WTC11 (cell line): ENCODE measurements at places on chromosomes 7 and 10. TPM values are rescaled to one million over a fixed set of nuclear protein-coding genes. Genes with fewer than 3 reads are reported as not detected.

- no peak for DNase-seq
Measured at GRCh38 chr7:142636751-142637150, 112.5 kb upstream of the PRSS1 start.

- DNase-seq: peak; percentile 47
Measured at GRCh38 chr7:87628780-87629569, 777 bp downstream of the RUNDC3B start.

- DNase-seq: peak; percentile 85
Measured at GRCh38 chr7:100489824-100490223, 6.1 kb downstream of the NYAP1 start.

GRCh38 chr10:62812672-62813439, 3.3 kb downstream of the EGR2 start:
- no peak for DNase-seq

- no peak for DNase-seq
Measured at GRCh38 chr10:87064651-87065050, 30.0 kb downstream of the GLUD1 start.

DNA sequence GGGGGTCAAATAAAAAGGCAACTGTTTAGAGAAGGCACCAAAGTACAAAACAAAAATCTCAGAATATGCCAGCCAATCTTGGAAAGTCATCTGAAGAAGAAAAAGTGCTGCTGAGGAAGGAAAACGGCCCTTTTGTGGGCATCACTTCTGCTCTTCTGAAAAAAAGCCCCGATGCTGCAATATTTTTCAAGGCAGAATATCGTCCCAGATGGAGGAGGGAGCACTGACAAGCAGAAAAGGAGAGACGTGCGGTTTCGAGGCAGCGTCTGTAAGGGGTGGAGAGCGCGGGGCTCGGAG, 959 bp upstream of the ATRNL1 start:
- no peak for DNase-seq

- DNase-seq: no peak
Measured at GRCh38 chr10:33733058-33733457, 398.6 kb upstream of the NRP1 start.

DNA sequence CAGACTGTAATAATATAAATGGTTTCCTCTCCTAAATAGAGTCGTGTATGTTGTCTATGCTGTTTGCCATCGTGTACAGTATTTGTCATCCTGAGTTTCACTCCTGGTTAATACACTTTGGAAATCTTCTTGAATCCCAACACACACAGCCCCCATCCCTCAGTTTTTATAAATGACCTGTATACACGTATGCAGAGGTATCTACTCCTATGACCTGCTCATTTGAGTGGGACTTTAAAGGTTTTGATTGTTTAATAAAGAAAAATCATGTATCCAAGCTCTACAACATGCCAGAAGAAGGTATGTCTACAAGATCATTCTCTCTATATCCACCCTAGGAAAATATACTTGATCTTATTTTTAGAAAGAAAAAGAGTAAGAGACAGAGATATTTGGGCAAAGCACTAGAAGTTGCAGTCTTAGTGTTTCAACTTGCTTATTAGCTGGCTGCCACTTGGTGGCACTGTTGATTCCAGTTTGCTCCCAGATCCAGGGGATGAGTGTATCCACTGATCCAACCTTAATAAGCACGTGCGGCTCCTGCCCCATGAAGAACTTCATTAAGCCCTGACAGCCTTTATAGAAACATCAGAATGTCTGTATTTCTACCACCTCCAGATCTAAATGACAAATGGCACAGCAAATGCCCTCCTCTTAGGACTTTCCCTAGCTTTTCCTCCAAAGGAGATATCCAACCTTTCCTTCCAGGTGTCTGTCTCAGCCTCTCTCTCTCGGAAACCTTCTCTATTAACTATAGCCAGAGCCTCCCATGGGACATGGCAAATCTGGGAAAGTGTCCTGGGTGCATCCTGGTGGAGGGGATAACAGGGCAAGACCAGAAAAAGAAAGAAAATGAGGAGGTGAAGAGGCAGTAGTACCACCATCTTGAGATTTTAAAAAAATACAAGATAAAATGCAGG, 181.6 kb upstream of the NEBL start:
- DNase-seq: peak; percentile 78

- DNase-seq: peak; percentile 38
Measured at GRCh38 chr10:84783386-84783785, 455.0 kb downstream of the CCSER2 start.

GRCh38 chr10:107487284-107487683, 322.8 kb upstream of the SORCS1 start:
- DNase-seq: no peak

- no peak for DNase-seq
Measured at GRCh38 chr10:130957423-130957822, 354.1 kb downstream of the TCERG1L start.

DNA sequence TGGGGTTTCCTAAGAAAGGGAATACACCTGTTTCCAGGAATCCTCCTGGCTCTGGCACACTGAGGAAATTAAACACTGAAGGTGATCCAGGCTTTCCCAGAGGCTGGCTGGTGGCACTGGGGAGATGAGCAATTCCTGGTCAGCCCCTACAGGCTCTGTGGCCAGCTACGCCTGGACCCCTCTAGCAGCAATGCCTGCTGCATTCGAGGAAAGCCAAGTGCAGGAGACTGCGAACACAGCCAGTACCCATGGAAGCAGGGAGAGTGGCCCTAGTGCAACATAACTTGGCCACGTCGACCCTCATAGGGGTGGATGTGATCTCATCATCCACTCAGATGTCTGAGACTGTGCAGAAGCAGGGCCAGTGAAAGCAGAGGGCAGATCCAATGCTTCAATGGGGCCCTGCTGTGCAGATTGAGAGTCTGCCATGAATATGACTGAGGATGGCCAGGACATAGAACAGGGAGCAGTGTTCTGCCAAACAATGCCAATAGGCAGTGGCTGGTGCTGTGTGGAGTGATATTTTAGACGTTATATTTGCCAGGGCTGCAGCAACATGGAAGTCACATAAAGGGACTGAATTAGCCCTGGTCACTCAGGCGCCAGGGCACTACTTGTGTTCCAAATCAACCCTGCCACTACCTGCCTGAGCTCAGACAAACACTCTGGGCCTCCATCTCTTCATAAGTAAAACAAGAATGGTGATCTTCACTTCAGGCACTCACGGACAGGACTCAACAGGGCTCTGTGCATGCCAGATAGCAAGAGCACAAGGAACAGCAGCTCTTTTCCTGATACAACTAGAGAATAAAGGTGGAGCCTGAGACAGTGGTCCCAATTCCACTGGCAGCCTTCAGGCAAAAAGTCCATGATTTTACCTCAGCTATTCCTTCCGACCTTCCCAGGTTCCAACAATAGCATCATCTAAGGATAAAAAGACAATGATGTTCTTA, 2.4 kb downstream of the ZNF488 start:
- no peak for DNase-seq

DNA sequence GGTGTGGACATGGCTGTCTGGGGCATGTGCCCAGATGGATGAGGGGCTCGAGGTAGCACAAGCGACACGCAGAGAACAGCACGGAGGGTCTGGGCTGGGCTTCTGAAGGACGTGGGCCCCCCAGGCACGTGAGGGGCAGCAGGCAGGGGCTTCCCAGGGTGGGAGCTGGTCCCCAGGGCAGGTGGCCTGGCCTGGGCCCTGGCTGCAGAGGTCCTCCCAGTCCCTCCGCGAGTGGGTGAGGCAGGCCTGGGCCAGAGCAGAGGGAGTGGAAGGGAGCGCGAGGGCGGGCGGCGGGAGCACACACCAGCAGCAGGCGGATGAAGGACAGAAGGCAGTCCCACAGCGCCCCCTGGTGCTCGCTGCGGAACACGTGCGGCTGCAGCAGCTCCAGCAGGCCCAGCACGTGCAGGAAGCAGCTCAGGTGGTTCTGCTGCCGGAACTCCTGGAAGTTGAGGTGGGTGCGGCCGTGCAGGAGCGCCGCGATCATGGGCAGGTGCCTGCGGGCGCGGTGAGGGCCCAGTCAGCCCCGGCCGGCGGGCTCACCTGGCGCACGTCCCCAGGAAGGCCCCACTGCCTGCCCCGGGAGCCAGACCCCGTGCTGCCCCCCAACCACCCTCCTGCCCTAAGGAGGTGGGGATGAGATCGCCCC, 14.7 kb upstream of the MICALL2 start:
- peak; percentile 94 for DNase-seq

GRCh38 chr10:128009372-128010126, 102.6 kb downstream of the PTPRE start:
- DNase-seq: no peak

GRCh38 chr7:64626083-64626469, 39.9 kb upstream of the ZNF107 start:
- DNase-seq: no peak

DNA sequence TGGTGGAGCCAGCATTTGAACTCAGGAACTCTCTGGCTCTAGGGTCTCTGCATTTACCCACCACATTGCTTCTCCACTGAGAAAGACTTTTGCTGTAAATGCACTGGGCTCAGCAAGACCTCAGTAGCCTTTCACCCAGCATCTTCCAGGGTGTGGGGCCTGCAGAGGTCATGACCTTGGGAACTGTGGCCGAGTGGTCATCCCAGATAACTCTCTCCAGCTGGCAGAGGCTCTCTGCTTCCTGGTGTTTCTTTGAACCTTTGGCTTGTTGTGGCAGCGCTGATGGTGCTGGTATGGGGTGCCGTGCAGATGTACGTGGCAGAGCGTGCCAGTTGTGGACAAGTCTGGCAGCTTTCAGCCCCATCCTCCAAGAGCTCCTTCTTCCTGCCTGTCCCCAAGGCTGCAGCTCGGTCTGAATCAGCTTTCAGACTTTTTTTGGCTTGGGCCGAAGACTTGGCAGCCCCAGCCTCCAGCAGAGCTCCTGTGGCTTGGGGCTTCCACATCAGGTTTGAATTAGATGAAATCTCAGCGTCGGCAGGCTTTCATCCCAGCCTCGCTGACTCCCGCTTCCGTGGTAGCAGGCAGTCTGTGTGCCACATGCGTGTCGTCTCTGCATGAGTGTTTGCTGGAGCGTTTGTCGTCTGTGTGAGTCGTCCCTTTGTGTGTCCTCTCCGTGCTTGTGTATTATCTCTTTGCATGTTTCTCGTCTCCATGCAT, 21.5 kb downstream of the ADAMTS14 start:
- no peak for DNase-seq

DNA sequence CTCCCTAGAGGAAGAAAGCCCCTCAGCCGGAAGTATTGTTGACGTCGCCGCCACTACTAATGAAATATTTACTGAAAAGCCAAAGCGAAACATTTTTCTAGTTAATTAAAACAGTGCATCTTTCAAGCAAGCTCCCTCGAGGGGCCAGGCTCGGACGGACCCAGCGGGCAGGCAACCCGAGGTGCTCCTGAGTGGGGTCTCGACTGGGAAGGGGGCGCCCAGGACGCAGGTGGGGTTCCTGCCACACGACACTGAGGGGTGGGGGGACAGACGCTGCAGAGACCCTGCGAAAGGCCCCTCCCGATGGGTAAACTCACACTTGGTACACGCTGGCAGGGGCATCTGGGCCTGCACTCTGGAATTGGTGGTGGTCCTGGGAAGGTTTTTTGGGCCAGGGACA, 72.4 kb upstream of the ADGRA1 start:
- DNase-seq: no peak

GRCh38 chr7:29309041-29309854, 114.7 kb downstream of the CHN2 start:
- DNase-seq: no peak

DNA sequence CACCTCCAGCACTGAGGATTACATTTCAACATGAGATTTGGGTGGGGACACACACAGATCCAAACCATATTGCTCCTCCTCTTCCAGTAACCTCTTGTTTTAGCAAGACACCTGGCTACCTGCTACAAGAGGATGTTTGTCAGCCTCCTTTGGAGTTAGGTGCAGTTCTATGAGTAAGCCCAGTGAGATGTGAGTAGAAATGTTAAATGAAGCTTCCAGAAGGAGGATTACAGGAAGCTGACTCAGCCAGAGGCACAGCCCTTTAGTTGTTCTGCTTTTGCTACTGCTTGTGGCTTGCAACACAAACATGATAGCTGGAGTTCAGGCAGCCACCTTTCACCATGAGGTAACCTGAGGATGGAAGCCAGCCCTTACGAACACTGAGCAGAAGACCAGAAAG, 382.7 kb upstream of the RNF32 start:
- no peak for DNase-seq

- no peak for DNase-seq
Measured at GRCh38 chr10:121078672-121079102, 227.5 kb downstream of the WDR11 start.

DNA sequence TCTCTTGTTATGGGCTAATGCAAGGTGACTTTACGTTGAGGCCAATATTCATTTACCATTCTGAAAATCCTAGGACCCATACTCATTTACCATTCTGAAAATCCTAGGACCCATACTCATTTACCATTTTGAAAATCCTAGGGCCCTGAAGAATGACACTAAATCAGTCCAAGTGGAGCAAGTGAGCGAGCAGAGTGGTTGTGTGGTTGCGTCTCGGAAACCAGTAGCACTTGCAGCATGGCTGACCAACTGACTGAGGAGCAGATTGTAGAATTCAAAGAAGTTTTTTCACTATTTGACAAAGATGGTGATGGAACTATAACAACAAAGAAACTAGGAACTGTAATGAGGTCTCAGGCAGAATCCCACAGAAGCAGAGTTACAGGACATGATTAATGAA, 6.9 kb downstream of the SAR1A start:
- DNase-seq: no peak

DNA sequence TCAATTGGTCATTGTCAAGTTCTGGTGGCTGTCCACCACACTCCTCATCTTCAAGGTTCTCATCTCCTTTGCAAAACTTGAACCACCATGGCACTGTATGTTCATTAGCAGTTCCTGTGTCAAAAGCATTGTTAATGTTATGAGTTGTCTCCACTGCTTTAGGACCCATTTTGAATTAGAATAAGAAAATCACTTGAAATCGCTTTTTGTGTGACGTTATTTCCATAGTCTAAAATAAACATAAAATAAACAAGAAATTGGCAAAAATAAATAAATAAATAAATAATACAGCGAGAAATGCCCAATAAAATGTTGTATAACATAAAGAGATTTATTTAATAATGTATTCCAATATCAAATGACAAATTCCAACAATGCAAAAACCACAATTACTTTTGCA, 195.5 kb upstream of the CDC14C start:
- DNase-seq: no peak

- DNase-seq: no peak
Measured at GRCh38 chr7:75028299-75028698, 45.3 kb downstream of the RCC1L start.

DNA sequence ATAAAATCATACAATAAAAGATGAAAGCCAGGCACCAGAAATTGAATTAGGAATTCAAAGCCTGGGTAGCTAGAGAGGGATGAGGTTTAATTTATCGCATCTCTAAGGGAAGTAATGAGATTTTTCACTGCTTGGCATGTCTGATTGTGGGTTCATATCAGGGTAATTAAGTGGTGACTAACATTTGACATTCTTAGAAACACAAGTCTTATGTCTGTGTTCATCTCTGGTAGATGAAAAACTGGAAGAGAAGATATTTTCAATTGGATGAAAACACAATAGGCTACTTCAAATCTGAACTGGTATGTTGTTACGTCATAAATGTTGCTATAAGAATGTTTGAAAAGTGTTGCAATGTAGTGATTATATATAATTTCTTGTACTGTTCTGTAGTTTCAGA, 36.8 kb upstream of the ARMS2 start:
- no peak for DNase-seq

Gene CYP3A4
- total RNA-seq: 0.32 to 0.50 TPM (median 0.33 TPM) in 3 replicates

Gene ADRA2A
- total RNA-seq: 1.7 to 2.1 TPM (median 1.7 TPM) in 3 replicates

Gene INHBA
- 0.16 to 1.0 TPM (median 0.44 TPM) in 3 replicates for total RNA-seq

Gene ZPBP
- not detected in 3 replicates for total RNA-seq

Gene DRGX
- total RNA-seq: not detected in 3 replicates

Gene BEND7
- total RNA-seq: 12.8 to 15.8 TPM (median 13.4 TPM) in 3 replicates

Gene WNT8B
- 0.68 to 1.1 TPM (median 0.85 TPM) in 3 replicates for total RNA-seq

Gene SPDYE1
- total RNA-seq: 0.07 TPM in 1 of 3 replicates, not detected in the others

Gene NUPR2
- total RNA-seq: not detected in 3 replicates

Gene AKR1D1
- total RNA-seq: 0.14 to 0.24 TPM (median 0.18 TPM) in 3 replicates

Gene ESYT2
- total RNA-seq: 45.1 to 61.1 TPM (median 60.4 TPM) in 3 replicates

Gene CALHM2
- total RNA-seq: 1.8 to 2.4 TPM (median 1.9 TPM) in 3 replicates
